ENCODE measurements at places on chromosomes 3 and 15.

- DNase-seq, result no peak
Measured at GRCh38 chr3:72405943-72406566, 442.2 kb downstream of the SHQ1 start.

GRCh38 chr15:22786868-22787698 is 639 bp downstream of the NIPA1 start:
- DNase-seq, result no peak

GRCh38 chr3:122003112-122003511 is 18.9 kb downstream of the ILDR1 start:
- no peak for DNase-seq

DNA sequence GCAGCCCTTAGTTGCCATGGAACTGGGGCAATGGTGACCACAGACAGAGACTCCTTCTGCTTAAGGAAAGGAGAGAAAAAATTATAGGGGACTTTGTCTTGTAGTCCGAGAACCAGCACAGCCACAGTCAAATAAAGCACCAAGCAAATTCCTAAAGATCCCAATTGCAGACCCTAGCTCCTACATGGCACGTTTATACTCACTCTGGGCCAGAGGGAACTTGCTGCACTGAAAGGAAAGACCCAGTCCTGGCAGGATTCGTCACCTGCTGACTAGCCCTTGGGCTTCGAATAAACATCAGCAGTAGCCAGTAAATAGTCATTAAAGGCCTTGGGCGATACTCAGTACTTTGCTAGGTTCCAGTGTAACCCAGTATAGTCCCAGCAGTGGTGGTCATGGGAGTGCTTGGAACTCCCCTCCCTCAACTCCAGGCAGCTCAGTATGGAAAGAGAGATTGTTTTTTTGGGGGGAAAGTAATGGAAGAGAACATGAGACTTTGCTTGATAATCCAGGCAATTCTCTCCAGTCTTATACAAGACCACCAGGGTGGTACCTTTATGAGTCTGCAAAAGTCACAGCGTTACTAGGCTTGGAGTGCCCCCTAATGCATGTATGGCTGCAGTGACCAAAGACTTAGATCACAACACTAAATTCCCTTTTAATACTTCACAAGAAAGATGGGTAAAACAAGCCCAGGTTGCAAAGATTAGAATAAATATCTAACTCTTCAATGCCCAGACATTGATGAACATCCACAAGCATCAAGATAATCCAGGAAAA is 66.4 kb upstream of the AGTR1 start:
- DNase-seq, result no peak

GRCh38 chr3:96039632-96040031 is 774.8 kb upstream of the EPHA6 start:
- no peak for DNase-seq

GRCh38 chr15:98927022-98927421 is 80.6 kb downstream of the PGPEP1L start:
- DNase-seq, result no peak

Data from hematopoietic multipotent progenitor cell treated with erythropoietin and hydrocortisone succinate and interleukin-3 and kit ligand, for 15 days (in vitro differentiated cells).